Breast epithelium (tissue), 4 donors: ENCODE measurements at places on chromosomes 6 and 20. TPM values are rescaled to one million over a fixed set of nuclear protein-coding genes. Genes with fewer than 3 reads are reported as not detected.

DNA sequence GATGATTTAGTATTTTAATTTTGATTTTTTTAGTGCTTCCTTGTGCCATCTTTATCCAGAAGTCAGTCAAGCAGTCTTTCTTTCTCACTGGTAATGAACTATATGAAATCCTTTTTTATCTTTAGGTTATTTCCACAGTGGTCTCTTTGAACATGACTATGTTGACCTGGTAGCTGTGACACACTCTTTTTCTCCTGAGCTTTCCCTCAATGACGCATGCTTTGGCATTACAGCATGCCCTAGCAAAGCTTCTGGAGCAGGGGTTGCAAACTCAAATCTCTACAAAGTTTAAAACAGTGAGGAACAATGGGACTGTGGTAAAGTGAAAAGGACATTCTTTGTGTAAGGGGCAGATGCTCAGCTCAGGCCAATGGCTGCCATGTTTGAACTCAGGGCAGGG is 4.5 kb upstream of the PLAGL1 start:
- DNase-seq = no peak

DNA sequence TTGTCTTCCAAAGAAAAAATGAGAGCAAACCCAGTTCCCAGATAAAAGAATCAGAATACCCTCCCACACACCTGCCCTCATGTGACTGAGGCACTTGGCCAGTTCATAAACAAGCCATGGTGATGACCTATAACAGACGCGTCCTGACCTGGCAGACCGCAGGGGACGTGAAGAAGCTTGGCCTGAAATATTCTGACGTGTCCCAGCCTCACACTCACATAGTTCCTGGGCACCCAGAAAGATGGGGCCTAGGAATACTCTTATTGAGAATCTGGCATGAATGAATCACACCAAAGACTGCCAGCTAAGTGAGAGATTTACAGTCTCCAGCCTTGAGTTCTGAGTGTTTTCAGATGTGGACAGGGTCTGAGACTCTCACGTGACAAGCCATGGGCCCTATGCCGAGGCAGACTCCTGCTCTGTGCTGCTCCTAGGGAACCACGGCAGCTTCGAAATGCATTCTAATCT is 17.2 kb upstream of the MAP3K4 start:
- DNase-seq = peak; percentile 70

- DNase-seq = no peak
Measured at GRCh38 chr6:111992851-111993250, 61.1 kb upstream of the CCN6 start.

- DNase-seq = no peak
Measured at GRCh38 chr6:27630727-27631608, 158.1 kb upstream of the ZNF184 start.

Gene PRPH2
- total RNA-seq = not detected

GRCh38 chr6:11120271-11121005 is 8.9 kb upstream of the ERVFRD-1 start:
- DNase-seq = no peak

DNA sequence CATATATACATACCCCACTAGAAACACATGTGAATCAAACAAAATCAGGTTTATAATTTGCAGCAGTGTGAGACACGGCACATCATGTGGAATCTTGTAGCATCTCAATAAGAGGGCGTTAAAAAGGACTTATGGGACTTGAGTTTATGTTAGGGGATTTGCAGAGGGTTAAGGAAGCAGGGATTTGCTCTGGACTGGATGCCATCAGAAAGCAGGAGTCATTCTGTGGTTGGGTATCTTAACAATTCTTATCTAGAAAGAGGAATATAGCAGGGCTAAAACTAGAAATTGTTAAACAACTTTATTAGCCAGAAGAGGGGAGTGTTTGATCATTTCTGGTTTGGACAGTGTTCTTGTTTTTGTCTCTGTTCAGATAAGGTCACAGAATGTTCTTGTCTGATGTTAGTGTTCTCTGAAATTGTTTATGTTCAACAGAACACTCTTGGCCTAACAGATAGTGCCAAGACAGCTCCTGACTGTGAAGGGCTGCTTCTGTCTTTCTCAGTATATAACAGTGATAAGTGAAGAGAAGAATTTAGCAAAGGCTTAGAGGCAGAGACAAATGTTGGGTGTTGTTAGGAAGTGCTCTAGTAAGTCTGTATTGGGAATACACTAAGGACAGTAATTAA is 39.2 kb downstream of the LIN28B start:
- DNase-seq = no peak

Gene FAM162B
- 3.7 TPM for total RNA-seq

Gene RCAN2
- 5.9 TPM for total RNA-seq

Gene VIP
- total RNA-seq = 0.98 TPM

GRCh38 chr20:32444474-32445220 is 86.5 kb downstream of the ASXL1 start:
- no peak for DNase-seq

Gene BEND6
- total RNA-seq = 0.33 TPM

DNA sequence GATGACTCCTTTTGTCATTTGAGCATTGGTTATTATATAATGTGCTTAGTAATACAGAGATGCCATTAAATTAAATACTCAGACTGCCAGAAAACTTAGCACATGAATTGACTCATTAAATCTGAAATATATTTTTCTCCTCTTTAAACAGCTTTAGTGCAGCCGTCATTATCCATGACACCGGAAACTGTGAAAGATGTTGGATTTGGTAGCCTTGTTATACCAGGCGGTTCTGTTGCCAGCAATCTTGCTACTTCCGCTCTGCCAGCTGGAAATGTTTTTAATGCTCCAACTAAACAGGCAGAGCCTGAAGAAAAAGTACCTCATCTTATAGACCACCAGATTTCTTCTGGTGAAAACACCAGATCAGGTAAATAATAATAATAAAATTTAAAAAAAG is 97.6 kb downstream of the SCAF8 start:
- no peak for DNase-seq

- no peak for DNase-seq
Measured at GRCh38 chr6:99232056-99232455, 117.4 kb downstream of the FAXC start.

- peak; percentile 31 for DNase-seq
Measured at GRCh38 chr6:156167016-156167624, 610.1 kb upstream of the ARID1B start.

- no peak for DNase-seq
Measured at GRCh38 chr6:150334790-150335783, 33.7 kb upstream of the IYD start.

GRCh38 chr6:53257001-53257400 is 91.7 kb downstream of the ELOVL5 start:
- DNase-seq = no peak

DNA sequence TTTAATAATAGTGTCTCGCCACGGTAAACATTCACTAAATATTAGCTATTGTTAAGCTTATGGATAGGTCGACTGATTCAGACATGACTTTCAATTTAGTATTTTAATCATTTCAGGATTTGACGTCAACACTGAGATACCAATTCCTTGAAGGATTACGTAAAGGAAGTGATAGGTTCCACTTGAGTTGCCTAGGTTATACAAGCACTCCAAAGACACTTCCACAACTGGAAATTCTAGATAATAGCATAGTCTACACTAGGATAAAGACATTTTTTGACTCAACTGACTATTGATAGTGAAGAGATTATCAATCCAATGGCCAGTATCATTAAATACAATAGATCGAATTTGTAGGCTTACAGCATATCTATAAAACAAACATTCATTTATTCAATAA is 63.9 kb upstream of the NHSL1 start:
- no peak for DNase-seq

Gene LRFN2
- total RNA-seq = not detected

- no peak for DNase-seq
Measured at GRCh38 chr6:13741365-13741764, 29.7 kb upstream of the RANBP9 start.

- no peak for DNase-seq
Measured at GRCh38 chr6:155880900-155881299, 425.3 kb upstream of the NOX3 start.

DNA sequence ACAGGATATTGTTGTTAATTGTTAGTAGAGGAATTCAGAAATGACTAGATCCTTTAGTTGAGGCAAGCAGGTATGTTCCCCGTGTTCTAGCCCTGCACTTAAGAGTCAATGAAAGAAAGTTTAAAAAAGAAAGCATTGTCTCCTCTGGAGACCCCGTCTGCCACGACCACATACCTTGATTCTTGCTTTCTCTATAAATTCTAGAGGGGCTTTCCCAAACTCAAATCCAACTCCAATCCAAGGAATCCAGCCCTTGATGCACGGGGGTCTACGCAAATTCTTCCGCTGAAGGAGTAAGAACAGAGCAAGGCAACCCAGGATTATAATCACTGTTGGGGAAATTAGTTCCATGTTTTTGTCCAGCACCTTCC is 401 bp downstream of the CYP39A1 start:
- no peak for DNase-seq

Gene HTR1B
- total RNA-seq = 0.33 TPM

- DNase-seq = no peak
Measured at GRCh38 chr20:13877793-13878192, 93.0 kb downstream of the NDUFAF5 start.

GRCh38 chr20:57756921-57757320 is 47.1 kb upstream of the PMEPA1 start:
- DNase-seq = no peak

DNA sequence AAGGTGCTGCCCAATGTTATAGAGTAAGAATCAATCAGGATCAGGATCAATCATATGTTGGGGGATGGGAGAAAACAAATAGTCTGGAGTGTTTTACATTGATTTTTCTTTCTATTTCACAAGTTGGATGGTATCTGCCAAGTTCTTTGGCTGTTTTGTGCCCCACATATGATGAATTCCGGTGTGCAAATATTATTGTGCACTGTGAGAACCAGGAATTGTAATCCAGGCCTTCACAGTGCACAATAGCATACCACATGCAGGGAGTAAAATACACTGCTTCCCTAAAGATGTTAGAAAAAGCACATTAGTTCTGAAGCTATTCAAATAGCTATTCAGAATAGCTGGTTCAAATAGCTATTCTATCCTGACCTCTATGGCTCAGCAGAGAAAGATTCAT is 133.7 kb downstream of the LCA5 start:
- DNase-seq = no peak

DNA sequence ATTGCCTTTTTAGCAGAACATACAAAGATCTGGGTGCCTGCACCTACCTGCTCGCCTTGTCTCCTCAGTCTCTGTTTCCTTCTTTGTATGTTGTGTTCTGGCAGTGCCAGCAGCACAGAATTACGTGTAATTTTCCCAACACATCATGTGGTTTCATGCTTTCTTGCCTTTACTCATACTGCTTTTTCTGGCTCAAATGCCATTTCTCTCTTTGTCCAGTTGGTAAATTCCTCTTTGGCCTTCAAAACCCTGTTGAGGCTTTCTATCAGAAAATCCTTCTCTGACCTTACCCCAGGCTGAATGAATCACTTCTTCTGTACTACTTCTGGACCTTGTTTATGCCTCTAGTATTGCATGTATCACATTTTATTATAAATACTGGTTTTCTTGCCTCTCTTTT is 31.8 kb downstream of the L3MBTL3 start:
- DNase-seq = no peak

Gene MTFR2
- total RNA-seq = 2.7 TPM

DNA sequence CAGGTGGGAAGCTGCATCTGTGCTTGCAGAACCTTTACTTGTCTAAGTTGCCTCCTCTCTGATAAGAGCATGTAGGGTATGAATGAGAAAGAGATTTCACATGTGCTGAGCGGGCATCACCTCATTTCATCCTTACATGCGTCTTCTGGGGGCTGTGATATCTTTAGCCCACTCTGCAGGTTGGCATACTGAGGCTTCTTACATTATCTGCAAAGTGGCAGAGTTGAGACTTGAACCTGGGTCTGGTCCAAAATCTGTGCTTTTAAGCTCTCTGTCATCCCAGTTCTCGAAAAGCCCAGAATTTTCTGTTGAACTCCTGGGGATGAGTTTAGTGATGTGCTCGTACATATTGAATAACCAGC is 2.0 kb upstream of the SRC start:
- DNase-seq = no peak

GRCh38 chr6:117536317-117536716 is 53.8 kb downstream of the DCBLD1 start:
- no peak for DNase-seq

GRCh38 chr6:68635706-68636513 is 828 bp downstream of the ADGRB3 start:
- peak; percentile 49 for DNase-seq

- DNase-seq = no peak
Measured at GRCh38 chr6:163329991-163330390, 84.5 kb upstream of the QKI start.

Gene PPP1R3G
- total RNA-seq = 3.2 TPM

- DNase-seq = no peak
Measured at GRCh38 chr20:56574531-56575142, 41.6 kb downstream of the FAM209B start.

GRCh38 chr20:37895166-37895565 is 7.8 kb upstream of the VSTM2L start:
- DNase-seq = no peak

Gene PNPLA1
- not detected for total RNA-seq

DNA sequence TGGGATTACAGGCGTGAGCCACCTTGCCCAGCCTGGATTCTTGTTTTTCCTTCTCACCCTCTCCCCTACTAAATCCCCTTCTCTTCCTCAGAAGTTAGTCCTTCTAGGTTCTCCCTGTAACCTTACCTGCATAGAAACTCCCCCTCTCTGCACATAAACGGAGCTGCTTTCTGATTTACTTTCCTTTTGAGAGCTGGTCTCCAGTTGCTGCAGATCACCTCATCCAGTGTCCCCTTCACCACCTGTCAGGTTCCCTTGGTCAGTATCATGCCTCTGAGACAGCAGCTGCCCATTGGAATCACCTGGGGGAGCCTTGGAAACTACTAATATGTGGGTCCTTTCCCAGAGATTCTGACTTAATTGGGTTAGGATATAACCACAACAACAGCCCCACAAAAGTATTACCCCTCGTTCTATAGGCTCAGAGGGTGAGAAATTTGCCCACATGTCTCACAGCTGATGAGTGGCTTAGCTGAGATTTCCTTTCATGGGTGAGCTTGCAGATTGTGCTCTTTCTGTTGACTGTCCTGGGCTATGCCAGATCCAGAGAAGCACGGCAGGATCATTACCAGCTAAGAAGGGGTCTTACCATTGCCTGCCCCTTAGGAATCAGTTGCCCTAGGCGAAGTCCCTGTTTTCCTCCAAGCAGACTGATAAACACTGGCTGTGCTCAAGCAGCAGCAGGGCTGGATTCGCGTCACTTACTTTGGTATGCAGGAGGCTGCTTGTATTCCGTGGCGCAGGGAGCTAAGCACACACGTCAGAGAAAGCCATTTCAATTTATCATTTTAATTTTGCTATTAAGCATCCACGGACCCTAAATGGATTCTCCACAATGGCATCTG is 51.3 kb downstream of the AKAP12 start:
- no peak for DNase-seq

GRCh38 chr6:144594585-144594984 is 309.4 kb downstream of the UTRN start:
- DNase-seq = no peak
